ENCODE measurements at places on chromosomes 6 and 20.

DNA sequence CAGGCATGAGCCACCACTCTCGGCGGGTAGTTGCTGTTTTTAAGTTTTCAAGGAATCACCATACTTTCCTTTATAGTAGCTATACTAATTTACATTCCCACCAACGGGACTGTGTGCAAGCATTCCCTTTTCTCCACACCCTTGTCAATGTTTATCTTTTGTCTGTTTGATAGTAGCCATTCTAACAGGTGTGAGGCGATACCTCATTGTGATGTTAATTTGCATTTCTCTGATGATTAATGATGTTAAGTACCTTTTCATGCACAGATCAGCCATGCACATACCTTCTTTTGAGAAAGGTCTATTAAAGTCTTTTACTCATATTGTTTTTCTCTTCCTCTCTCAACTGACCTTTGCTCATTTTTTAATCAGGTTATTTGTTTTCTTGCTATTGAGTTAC is 43.0 kb upstream of the CCND3 start:
- DNase-seq, result no peak

GRCh38 chr6:1825277-1825676 is 215.6 kb downstream of the FOXC1 start:
- no peak for DNase-seq

GRCh38 chr6:77837034-77837784 is 184.4 kb downstream of the MEI4 start:
- no peak for DNase-seq

- no peak for DNase-seq
Observed at GRCh38 chr20:33334111-33334510, 51.1 kb downstream of the BPIFB1 start.

DNA sequence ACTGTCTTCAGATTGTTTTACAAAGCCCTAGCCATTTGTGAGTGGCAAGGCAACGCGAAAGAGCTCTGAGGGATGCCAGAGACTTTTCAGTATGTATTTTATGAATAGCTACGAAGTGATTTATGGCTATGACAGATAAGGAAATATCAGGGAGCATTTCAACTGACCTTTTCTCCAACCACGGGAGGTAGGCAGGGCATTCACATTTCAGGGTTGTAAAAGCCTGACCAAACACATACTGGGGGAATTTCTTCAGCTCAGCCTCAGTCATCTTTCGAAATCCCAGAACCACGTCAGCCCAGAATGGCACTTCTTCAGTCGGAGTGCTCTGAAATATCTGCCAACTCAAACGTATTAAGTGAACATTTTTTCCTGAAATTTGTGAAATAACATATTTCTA is 10.8 kb downstream of the DDO start:
- no peak for DNase-seq

DNA sequence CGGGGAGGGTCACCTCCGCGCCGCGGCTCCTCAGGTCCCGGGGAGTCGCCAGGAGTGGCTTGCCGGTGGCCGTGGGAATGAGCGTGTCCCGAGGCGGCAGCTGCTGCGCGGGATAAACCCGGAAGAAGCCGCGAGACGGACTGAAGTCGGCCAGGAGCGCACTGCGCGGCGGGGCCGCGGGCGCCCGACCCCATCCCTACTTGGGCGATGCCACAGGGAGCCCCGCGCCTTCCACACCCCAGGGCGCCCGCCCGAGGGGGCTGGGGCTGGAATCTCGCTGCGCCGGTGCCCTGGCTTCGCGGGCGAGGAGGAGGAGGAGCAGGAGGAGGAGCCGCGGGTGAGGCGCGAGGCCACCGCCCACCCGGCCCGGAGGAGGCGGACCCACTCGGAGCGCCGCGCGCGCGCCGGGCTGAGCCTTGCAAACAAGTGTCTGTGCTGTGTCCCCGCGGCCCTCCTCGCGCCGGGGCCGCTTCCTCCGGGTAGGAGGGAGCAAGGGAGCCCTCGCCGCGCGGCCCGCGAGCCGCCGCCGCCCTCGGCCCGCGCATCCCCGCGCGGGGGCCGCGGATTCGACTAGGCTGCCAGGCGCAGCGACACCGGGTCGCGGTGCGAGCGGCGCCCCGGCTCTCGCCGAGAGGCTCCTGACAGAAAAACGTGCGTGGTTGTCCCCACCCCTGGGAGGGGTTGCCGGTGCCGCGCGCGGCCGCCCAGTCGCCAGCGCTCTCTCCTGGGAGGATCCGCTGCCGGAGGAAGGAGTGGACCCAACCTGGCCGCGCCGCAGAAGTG is at the start of gene ZDHHC14:
TSS of gene ZDHHC14 (plus strand) at position 412 of the 783 bp plus-strand sequence.
- peak; percentile 77 for DNase-seq

DNA sequence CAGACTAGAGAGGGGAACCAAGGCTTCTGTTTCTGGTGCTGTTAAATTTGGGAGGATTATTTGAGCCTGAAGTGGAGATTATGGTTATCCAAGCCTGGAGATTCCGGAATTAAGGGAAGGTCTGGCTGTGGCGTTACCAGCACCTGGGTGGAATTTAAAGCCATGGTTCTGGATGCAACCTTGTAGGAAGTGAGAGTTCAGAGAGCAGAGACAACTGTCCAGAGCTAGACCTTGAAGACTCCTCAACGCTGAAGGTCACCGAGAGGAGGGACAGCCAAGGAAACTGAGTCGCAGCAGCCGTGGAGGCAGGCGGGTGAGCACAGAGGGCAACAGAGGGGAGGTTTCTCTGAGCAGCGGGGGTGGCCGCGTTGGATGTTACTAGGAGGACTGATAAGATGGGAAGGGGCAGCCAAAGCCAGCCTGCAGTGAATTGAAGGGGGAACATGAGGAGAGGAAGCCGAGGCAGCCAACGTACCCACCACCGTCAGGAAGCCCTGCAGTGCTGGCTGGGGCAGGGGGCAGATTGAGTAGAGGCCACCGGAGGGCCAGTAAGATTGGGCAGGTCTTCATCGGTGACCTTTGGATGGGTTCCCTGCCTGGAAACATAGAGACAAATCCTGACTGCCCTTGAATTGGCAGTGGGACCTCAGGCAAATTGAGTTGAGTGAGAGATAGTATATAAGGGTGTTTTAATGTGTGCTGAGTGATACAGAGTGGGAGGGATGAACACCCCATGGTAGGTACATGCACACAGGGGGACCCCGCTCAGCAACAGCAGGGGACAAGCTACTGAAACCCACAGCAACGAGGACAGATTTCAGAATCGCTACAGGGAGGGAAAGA is 90.3 kb downstream of the SNX5 start:
- no peak for DNase-seq
